ENCODE measurements at places on chromosomes 11 and 22.

DNA sequence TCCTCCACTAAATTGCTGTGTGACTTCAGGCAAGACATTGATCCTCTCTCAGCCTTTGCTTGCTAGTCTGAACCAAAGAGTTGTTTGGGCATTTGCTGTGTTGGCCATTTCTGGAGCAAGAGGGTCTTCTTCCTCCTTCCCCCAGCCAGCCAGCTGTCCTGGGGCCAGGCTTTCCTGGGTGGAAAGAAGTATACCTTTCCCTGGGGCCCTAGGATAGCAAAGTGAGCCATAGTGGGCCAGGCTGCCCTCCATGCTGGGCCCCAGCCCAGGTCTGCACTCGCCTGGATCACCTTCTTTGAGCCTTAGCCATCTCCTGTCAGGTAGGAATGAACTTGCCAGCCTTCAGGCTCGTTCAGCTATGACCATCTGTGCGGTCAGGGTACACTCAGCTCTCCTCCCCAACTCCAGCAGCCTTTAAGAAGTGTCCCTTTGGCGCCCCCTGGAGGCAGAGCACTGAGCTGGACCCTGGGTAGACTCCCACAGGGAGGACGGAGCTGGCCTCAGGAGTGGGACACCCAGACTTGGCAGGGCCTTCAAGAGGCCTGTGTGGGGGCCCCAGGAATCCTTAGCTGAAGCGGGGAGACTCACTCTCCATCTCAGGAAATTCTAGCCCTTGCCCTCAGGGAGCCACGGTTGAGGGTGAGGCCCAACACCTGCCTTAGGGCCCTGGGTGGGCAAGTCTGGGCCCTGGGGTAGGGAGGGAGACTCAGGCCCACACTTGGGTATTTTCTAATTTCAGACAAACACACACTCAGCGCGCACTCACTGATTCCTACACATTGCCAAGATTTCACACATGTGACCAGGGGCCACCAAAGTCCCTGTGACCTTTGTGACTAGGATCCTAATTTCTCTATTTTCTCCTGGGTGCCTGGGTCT lies 35.6 kb upstream of the TPBGL start:
- DNase-seq, result peak; percentile 80

GRCh38 chr11:48005136-48005535 lies 24.8 kb downstream of the PTPRJ start:
- DNase-seq, result no peak

GRCh38 chr11:68311160-68312116 lies 953 bp upstream of the LRP5 start:
- DNase-seq, result no peak

- no peak for DNase-seq
Measured at GRCh38 chr22:18032455-18033101, 8.2 kb upstream of the MICAL3 start.

DNA sequence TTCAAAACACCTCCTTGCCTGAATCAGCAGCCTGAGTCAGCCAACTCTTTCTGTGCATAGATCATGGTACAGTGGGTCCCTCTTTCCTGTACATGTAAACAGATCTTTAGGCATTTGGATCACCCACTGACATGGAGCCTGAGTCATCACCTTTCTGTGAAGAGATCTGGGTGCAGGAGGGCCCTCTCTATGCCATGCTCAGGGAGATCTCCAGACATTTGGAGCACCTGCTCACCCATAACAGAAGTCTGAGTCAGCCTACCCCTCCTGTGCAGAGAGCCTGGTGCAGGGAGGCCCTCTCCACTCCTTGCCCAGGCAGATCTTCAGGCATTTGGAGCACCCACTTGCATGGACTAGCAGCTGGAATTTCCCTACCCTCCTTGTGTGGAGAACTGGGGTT lies 56.2 kb upstream of the GLYAT start:
- DNase-seq, result no peak

GRCh38 chr22:26851125-26851524 lies 193.7 kb downstream of the MIAT start:
- no peak for DNase-seq

- no peak for DNase-seq
Measured at GRCh38 chr11:105189581-105189980, 50.0 kb upstream of the CARD18 start.

- no peak for DNase-seq
Measured at GRCh38 chr22:26172389-26172990, 3.2 kb downstream of the SEZ6L start.

- no peak for DNase-seq
Measured at GRCh38 chr11:47004595-47005033, 68.1 kb downstream of the CSTPP1 start.

DNA sequence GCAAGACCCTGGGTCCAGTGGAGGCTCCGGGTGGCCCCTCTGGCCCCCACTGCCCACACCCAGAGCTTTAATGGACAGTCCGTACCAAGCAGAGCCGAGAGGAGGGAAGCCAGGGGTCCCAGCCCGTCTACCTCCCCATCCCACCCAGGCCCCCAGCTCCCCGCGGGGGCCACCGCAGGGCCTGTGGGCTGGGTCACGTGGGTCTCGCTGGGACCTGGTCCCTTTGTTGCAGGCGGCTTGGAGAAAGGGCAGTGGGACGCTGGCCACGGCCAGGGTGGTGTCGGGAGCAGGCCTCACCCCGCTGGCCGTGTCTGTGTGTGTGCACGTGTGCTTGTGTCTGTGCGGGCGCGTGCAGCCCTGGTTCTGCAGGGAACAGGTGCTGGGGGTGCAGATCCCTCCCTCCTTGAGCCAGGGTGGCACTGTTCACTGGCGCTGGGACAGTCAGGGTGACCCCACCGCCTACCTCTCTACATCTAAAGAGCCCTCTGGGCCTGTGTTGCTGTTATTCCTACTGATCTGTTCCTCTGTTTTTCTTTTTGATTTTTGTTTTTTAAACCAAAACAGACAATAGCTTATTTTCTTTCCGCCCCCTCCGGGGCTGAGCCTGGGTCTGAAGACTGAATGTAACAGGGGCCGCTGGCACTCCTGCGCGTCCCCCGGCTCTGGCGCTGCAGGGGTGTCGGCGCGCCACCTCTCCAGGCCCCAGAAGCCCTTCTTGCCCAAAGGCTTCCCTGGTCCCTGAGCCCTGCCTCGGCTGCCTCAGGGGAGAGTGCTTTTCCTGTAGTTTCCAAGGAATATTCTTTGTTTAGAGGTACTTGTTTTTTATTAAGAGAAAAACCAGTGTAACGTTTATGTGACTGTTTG lies 20.1 kb upstream of the TMEM191C start:
- DNase-seq, result no peak

GRCh38 chr11:1178201-1178885 lies 20.6 kb downstream of the MUC5AC start:
- DNase-seq, result no peak

GRCh38 chr11:93654226-93654625 lies 7.3 kb upstream of the CEP295 start:
- no peak for DNase-seq

- no peak for DNase-seq
Measured at GRCh38 chr11:94793002-94793401, 24.8 kb downstream of the AMOTL1 start.

DNA sequence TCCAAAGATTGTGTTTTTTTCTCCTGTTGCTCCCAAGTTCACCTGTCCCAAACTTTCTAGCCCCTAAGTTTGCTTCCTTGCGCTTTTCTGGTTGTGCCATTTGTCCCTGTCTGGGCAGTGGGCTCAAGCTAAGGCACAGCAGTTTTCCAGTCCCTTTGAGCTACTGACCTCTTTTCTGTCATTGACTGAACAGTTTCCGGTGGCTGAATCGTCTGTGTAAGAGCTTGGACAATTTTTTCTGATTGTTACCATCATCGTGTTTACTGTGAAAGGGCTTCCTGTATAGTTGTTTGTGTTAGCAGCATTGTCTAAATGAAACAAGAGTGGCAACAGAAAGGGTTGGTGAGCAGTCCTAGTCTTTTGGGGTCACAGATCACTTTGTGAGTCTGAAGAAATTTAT lies 49.8 kb downstream of the BMAL1 start:
- DNase-seq, result no peak

DNA sequence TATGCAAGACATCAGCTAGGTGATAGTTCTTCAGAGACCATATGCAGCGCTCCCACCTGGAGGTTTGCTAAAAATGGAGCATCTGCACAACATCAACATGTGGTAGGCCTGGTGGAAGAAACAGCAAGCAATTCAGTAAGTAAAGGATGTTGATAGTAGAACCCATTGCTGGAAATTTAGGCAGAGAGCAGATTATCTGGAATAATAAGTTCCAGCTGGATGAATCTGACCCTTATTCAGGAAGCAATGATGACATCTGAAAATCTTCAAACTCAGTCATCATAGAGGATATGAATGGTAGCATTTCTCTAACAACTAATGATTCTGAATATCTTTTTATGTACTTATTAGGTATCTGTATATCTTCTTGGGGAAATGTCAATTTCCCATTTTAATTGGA lies 225.2 kb upstream of the ANO3 start:
- no peak for DNase-seq

- DNase-seq, result no peak
Measured at GRCh38 chr11:77171885-77172665, 44.0 kb downstream of the MYO7A start.

DNA sequence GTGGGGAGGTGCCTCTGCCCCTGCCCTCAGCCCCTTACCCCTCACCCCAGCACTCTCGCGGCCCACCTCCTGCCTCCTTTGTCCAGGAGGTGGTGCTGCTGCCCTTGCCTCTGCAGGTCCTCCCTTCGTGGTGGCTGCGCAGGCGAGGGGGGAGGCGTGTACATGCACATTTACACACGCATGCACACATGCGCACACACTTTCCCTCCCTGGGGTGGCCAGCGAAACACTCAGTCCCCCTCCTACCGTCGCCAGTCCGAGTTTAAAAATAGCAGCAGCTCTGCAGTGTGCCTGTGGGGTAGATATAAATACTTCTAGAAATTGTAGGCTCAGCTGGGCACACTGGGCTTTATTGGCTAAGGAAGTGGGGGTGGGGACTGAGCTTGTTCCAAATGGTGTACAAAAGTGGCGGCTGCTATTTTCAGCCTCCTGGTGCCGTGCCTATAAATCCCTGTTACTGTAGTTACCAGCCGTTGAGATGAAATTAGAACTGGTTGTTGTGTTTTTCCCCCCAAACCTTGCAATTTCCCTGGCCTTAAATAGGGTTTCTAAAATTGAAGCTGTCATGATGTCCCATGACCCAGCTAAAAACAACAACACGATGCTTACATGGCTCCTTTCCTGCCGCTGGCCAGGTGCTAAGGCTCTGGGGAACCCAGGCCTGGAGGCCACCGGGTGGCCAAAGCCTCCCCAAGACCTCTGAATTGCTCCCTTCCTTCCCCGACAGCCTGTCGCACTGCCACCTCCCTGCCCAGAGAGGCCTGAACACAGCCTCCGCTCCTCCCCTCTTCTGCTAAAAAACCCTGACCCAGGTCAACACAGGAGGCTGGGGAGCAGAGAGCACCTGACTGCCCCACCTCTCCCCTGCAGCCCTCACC lies 12.4 kb downstream of the PICK1 start:
- DNase-seq, result no peak

- no peak for DNase-seq
Measured at GRCh38 chr11:78039919-78040671, 17.0 kb upstream of the KCTD14 start.

GRCh38 chr11:108142304-108142703 lies 20.9 kb downstream of the ACAT1 start:
- DNase-seq, result no peak

DNA sequence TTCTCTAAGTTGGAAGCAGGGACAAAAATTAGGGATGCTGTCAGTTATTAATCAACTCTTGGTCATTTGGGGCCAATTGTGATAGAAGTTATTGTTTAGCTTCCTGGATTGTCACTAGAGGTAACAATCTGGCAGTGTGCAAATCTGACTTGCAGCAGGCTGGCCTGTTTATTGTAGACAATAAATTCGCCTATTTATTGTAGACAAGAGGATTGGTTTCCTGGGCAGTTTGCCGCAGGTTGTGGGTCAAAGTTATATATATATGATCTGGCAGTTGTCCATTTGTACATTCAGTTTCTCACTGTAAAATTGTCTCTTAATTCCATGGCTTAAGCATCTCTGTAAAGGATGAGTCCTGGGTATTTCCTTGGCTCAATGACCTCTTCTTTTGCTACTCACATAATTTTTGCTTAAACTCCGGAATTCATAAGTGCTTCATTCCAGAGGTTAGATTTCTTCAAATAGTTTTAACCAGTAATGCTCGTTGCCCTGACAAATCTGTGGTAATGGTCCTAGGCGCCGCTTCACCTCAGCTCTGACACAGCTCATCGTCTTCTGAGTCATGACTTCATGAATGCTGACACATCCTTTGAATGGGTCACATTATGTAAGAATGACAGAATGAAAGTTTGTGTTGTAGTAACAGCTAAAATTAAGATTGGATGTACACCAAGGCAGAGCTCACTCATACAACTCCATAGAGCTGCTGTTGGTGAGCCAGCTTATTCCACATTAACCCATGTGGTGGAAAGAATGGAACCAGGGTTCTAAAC lies 7.8 kb upstream of the MMP3 start:
- no peak for DNase-seq

- DNase-seq, result no peak
Measured at GRCh38 chr22:41598081-41598480, 8.4 kb upstream of the PMM1 start.

- no peak for DNase-seq
Measured at GRCh38 chr11:130831506-130831905, 84.8 kb downstream of the SNX19 start.

All from stimulated activated CD4-positive, alpha-beta T cell treated with anti-CD3 and anti-CD28 coated beads, TNF-alpha, amount 100 ng/mL, for 48 hours (primary cell).